ENCODE measurements at places on chromosomes 2 and 18.

DNA sequence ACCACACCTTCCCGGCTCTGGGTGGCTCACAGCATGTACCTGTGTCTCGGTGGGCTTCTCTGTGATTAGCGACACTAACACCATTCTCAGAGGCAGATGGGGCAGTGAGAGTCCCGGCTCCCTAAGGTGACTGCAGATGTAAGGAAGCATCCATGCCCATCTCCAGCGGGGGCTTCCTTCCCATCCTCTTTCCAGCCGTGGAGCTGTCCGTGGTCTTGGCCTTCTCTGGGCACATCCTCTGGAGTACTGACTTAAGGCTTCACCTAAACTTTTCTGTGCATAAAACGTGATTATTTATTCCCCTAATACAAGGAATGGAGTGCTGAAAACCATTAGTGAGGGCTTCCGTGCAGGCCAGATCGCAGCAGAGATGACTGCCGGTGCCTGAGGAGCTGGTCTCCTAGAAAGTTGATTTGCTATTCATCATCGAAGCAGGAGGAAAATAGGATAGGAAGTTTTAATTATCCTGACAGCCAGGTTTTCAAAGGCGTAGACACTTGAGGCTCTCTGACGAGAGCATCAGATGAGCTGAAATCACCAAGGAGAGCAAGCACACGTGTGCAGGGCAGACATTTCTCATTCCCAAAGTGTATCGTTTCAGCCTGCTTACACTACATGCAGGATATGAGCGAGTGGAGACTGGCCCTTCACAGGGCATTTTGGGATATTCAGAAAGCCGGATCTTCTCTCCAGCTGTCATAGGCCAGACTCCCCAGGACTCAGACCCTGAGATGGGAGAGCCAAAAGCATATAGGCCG is 186.1 kb upstream of the SALL3 start:
- no peak for DNase-seq

DNA sequence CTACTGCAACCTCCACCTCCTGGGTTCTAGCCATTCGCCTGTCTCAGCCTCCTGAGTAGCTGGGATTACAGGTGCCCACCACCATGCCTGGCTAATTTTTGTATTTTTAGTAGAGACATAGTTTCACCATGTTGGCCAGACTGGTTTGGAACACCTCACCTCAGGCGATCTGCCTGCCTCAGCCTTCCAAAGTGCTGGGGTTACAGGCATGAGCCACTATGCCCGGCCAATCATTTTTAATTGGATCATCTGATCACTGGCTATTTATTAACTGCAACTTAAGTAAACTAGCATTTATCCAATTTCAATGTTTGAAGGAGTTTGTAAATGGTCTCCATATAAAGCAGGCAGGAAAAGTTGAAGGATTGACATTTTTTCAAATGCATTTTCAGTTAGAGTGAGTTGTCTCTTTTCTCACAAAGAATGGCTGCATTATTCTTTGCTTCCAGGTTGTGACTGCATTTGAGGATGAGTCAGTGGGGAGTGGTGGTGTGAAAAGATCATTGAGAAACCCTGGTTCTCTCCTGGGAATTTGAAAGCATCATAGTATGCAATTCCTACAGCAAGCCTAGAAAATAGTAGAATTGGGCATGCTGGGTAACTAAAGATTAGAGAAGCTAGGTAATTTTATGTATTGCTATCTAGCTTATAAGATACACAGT is 431.1 kb upstream of the ZEB2 start:
- DNase-seq = no peak

GRCh38 chr2:70498054-70498453 is 55.6 kb downstream of the TGFA start:
- DNase-seq = no peak

GRCh38 chr2:231640641-231641111 is 48.0 kb downstream of the TEX44 start:
- DNase-seq = no peak

- no peak for DNase-seq
Observed at GRCh38 chr2:20488201-20488641, 41.3 kb downstream of the RHOB start.

- no peak for DNase-seq
Observed at GRCh38 chr2:227772197-227772661, 26.5 kb downstream of the SCYGR8 start.

DNA sequence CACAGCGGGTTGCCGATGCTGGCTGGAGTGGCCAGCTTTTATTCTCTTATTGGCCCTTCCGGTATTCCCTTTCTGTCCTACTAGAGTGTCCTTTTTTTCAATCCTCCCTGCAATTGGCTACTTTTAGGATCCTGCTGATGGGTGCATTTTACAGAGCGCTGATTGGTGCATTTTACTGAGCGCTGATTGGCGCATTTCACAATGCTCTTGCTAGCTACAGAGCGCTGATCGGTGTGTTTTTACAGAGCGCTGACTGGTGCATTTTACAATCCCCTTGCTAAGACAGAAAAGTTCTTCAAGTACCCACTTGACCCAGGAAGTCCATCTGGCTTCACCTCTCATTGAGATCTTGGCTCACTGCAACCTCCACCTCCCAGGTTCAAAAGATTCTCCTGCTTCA is 44.4 kb upstream of the SPRED2 start:
- no peak for DNase-seq

DNA sequence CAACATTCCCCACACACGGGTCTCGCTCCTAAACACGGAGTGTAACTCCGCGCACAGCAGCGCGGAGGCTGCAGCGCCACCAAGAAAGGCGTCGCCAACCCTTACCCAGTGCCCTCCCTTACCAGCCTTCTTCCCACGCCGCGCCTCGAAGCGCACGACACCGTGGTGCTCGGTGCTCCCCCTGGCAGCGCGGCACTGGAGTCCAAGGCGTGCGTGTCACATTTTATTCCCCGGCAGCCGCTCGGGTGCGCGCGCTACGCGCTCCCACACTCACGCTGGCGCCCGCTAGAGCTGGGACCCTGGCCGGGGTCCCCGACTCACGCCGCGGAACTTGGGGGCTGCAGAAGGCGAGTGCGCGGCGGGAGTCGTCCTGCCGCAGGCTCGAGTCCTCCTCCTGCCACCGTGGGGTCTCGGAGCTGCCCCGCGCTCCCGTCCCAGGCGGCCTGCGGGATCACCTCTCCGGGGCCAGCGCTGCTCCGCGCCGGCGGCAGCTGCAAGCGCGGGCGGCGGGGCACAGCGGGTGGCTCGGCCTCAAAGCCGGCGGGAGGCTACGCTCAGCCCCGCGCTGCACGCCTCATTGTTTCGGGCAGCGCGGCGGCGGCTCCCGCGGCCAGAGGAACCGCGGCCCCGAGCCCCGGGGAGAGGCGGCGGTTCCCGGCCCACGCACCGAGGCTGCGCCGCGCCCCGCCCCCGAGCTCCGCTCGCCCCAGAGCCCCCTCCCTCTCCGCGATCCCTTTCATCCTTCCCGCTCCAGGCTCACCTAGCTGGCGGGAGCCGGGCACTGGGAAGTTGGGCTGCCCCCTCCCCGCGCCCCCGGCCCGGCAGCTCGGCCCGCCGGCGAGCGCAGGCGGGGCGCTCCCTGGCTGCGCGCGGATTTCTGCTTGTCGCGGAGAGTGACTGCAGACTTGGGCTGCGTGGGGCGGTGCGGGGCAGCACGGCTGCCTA is at the start of gene ST6GAL2:
TSS of gene ST6GAL2 (minus strand) at position 197 of the 945 bp plus-strand sequence. CDS start 42,190 bp downstream, outside the sequence.
- no peak for DNase-seq
